ENCODE measurements at places on chromosomes 7 and 10. TPM values are rescaled to one million over a fixed set of nuclear protein-coding genes. Genes with fewer than 3 reads are reported as not detected.

The RAPGEF5 gene
- polyA plus RNA-seq: 0.16 TPM

The ETV1 gene
- polyA plus RNA-seq: 14.9 TPM

The SFTPA1 gene
- polyA plus RNA-seq: not detected

The TES gene
- polyA plus RNA-seq: 130 TPM

The FGFBP3 gene
- polyA plus RNA-seq: 0.17 TPM

The PTPN20 gene
- polyA plus RNA-seq: not detected

DNA sequence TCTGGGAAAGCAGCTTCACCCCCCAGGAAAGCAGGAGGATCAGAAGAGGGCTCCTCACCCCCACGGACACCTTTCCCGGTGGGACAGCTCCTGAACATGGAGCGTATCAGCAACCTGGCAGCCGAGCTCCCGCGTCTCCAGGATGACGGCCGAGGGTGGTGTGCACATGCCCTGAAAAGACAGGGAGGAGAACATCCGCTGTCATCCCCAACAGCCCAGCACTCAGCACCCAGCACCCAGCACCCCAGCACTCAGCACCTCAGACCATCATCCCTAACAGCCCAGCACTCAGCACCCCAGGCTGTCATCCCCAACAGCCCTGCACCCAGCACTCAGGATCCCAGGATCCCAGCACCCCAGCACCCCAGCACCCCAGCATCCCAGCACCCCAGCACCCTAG is 3.9 kb upstream of the CFAP46 start:
- DNase-seq: no peak

DNA sequence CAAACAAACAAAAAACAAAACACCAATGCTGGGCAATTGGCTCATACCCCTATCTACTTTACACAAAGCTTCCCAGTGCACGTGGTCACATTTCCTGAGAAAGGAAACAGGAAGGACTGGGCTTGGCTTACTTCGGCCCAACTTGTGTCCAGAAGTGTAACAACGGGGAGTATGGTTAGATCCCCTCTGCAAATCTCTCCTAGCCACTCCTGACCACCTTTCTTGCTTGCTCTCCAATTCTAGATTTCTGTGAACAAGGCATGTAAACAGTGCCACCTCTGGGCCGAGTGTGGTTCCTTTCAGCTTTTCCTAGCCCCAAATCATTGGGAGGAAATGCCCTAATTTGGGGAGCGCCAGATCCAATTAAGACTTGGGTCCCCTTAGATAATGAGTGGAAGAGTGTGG is 21.0 kb upstream of the FRAT2 start:
- no peak for DNase-seq

DNA sequence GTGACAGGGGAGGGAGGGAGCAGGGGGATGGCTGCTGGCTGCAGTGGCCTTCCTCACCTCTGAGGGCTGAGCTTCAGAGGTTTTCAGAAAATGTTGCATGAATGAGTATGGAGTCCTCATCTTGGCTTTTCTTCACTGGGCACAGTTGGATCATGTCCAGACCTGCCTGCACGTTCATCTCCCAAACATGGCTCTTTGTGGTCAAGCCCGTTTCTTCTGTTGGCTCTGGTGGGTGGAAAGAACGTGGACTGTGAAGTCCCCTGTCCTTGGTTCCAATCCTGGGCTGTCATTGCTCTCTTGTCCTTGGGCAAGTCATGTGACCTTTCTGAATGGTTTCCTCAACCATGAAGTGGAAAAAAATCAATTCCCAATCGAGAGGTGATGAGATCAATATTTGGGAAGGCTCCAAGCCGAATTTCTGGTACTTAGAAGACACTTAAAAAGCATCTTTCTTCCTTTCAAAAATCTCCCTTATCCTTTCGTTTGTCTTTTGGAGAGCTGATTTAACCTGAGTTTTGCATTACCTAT is 34.5 kb downstream of the TSPAN14 start:
- DNase-seq: no peak

DNA sequence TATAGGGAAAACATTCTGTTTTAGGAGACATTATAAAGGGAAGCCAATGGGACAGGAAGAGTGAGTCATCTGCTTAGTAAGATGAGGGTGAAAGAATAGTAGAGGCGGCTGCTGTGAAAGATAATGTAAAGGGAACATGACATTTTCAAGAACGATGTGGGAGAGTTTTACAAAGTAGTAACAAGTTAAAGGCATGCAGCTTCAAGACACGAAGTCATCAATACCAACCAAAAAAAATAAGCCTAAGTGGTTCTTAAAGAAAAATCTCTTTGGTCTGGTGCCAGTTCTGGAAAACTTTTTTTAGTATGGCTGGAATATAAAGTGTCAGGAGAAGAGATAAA is 6.1 kb downstream of the GSTO1 start:
- no peak for DNase-seq

DNA sequence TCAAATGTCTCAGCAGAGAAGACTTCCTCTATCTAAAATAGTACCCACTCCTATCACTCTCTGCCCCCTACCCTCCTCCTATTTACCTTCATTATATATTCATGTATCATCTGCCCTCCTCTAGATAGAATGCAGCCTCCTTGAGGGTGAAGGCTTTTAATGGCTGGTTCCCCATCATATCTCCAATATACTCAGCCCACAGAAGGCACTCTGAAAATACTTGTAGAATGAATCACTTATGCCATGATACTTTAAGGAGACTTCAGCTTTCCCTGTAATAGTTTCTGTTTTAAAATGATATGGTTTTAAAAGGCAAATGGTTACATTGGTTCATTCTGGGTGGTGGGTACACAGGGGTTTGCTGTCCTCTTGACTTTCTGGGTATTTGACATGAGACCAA is 25.3 kb downstream of the GFRA1 start:
- no peak for DNase-seq

DNA sequence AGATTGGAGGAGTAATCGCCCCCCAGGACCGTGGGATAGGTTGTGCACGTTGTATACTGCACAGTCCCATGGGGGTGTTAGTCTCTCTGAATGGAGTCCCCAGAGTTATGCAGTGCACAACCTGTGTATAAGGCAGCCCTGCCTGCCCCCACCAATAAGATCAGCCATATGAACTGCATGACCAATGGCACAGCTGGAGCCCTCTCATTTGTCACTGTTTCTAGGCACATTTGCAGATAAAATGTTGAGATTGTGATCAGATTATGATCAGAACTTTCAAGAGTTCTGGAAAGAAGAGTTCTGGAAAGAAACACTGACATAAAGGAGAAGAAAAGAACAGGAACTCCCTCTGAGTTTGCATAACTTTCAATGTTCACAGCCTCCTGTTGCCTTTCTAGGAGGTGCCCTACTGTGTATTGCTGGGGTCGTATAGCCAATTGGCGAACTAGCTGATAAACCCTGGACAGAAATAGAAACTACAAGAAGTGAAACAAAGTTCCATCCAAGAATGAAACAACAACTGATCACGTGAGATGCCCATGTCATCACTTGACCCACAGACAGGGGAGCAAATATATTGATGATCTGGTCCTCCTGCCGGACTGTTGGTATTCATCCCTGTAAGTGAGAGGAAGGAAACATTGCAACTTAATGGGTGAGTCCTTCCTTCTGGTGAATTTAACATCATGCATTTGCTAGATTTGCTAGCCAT is 49.6 kb upstream of the TOMM7 start:
- DNase-seq: no peak

- DNase-seq: no peak
Measured at GRCh38 chr7:156993925-156994235, 16.6 kb downstream of the MNX1 start.

- DNase-seq: no peak
Measured at GRCh38 chr7:27235387-27236311, 7.0 kb upstream of the EVX1 start.

DNA sequence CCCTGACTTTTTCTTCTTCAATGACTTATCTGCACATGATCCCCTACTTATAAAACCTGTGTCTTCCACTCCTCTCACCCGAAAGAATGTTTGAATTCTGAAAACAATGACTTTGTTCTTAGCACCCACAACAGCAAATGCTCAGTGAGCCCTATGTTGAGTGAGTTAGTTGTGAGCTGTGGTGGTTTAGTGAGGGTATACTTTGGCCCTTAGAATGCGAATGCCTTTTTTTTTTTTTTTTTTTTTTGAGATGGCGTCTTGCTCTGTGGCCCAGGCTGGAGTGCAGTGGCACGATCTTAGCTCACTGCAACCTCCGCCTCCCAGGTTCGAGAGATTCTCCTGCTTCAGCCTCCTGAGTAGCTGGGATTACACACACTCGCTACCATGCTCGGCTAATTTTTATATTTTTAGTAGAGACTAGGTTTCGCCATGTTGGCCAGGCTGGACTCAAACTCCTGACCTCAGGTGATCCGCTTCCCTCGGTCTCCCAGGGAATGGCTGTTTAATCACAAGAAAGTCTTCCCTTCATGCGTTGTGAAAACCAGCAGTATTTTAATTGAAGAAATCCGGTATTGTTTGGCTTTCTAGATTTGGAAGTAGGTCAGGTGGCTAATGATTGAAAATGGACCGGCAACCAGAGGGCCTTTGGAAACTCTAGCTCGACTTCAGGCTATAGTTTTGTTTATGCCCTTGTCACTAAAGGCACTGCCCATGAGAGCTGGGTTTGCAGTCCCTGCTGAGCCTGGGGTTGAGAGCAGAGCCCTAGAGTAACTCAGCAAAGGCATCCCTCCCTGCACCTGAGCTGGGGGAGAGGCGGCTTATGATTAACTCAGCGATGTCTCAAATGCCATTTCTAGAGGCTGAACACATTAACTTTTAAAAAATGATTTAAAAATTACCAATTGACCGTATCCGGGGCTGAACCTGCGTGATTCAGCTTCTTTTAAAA is 41.3 kb downstream of the CUX1 start:
- no peak for DNase-seq

GRCh38 chr10:21158301-21158700 is 261.2 kb upstream of the NEBL start:
- DNase-seq: no peak

DNA sequence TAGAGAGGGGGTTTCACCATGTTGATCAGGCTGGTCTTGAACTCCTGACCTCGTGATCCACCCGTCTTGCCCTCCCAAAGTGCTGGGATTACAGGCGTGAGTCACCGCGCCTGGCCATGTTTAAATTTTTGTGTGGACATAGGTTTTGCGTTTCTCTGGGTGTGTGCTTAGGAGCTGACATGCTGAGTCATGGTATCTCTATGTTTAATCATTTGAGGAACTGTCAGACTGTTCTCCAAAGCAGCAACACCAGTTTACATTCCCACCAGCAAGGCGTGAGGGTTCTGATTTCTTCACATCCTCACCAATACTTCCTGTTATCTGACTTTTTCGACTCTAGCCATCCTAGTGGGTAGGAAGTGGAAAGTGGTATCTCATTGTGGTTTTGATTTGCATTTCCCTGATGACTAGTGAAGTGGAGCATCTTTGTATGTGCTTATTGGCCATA is 153.7 kb downstream of the DNAJB6 start:
- DNase-seq: no peak

GRCh38 chr7:101075646-101076045 is 9.6 kb upstream of the TRIM56 start:
- DNase-seq: no peak

DNA sequence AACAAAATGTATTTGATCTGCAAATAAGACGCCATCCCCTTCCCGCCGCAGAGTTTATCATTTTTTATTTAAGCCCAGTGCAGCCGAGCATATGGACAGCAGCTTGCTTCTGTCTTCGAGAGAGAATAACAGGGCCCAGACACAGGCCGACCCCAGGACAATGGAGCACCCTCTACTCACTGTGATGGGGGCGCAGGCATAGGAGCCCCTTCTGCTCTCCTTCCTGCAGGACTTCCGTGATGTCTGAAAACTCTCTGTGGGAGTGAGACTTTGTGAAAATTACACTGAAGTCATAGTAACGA is 134.8 kb downstream of the OAT start:
- DNase-seq: no peak

DNA sequence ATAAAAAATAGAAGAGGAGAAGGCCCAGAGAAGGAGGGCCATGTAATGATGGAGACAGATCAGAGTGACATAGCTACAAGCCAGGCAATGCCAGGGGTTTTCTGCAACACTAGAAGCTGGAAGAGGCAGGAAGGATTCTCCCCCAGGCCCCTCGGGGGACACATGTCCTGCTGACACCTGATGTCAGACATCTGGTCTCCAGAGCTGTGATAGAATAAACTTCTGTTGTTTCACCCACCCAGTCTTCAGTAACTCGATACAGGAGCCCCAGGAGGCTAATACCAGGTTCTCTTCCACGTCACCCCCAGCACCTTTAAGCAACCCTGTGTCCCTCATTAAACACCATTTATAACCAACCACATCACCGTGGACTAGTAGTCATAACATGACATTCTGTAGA is 94.9 kb downstream of the TMEM130 start:
- no peak for DNase-seq
